ENCODE measurements at places on chromosomes 3 and 15.

DNA sequence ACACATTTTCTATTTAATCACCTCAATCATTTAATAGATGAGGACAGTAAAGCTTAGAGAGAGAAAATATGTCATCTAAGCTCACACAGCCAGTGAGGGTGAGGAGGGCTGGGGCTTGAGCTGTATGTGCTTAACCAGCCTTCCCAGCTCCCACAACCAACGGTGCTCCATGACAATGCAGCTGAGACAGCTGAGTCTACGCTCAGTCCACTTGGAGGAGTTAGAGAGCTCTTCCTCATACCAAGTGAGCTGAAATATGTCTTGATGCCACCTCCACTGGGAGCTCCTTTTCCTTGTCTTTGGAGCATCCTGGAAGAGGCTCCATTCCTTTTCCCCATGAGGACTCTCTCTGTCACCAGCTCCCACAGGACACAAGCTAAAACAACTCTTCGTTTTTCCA lies 9.3 kb downstream of the HOMER2 start:
- DNase-seq: no peak

GRCh38 chr15:92393071-92393979 lies at the start of gene ST8SIA2:
TSS of gene ST8SIA2 (plus strand) at chr15:92393881. CDS start at chr15:92394065, 184 bp downstream.
- DNase-seq: no peak

GRCh38 chr3:49151610-49152009 lies 14.5 kb downstream of the CCDC71 start:
- no peak for DNase-seq

GRCh38 chr15:75306188-75306587 lies 23.6 kb downstream of the GOLGA6D start:
- no peak for DNase-seq

- DNase-seq: no peak
Observed at GRCh38 chr3:105608623-105609022, 241.9 kb downstream of the ALCAM start.

DNA sequence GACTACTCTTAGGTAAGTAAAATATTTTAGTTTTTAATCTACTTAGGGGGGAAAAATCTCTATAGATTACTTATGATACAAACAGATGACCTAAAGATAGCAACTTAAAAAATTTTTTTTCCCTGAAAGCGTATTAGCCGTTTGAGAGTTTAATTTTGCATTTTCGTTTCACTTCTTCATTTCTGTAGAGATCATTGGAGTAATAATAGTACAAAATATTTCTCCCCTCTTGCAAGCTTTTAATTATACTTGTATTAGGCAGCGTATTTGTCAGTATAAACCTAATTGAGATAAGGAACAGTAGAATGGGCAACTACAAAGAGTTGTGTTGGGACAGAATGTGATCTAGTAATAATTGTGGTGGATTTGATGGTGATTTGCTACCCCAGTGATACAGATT lies 10.3 kb downstream of the SKIL start:
- DNase-seq: no peak

DNA sequence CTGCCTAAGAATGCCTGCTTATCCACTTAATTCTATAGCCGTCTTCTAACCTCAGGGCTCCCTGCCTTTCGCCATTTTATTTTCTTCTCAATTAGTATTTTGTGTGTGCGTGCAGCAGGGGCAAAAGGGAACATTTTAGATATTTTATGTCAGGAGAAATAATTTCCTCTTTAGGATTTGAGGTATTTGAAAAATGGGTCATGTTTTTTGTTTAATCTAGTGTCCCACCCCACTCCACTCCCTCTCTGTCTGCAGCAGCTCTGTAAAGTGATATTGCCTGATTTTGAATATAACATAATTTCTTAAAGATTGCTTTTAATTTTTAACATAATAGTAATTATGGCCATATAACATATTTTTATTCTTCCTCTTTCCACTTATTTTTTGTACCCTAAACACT lies 593.2 kb upstream of the DPPA4 start:
- no peak for DNase-seq
